Caudate nucleus (tissue), 63 donors: ENCODE measurements at places on chromosomes 6 and 20.

DNA sequence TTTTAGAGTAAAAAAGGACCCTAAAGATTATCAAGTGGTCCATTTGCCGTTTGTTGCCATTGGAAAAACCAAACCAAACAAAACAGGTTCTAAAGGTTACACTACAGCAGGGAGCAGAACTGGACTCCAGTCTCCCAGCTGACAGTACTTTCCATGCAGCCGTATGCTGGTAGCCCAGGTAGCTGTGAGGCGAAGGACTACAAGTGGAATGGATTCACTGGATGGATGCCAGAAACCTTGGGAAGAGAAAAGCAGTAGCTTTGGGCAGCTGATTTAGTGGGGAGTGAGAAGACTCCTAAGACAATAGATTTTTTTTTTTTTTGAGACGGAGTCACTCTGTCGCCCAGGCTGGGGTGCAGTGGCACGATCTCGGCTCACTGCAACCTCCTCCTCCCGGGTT, 88.3 kb downstream of the SASH1 start:
- DNase-seq = no peak

DNA sequence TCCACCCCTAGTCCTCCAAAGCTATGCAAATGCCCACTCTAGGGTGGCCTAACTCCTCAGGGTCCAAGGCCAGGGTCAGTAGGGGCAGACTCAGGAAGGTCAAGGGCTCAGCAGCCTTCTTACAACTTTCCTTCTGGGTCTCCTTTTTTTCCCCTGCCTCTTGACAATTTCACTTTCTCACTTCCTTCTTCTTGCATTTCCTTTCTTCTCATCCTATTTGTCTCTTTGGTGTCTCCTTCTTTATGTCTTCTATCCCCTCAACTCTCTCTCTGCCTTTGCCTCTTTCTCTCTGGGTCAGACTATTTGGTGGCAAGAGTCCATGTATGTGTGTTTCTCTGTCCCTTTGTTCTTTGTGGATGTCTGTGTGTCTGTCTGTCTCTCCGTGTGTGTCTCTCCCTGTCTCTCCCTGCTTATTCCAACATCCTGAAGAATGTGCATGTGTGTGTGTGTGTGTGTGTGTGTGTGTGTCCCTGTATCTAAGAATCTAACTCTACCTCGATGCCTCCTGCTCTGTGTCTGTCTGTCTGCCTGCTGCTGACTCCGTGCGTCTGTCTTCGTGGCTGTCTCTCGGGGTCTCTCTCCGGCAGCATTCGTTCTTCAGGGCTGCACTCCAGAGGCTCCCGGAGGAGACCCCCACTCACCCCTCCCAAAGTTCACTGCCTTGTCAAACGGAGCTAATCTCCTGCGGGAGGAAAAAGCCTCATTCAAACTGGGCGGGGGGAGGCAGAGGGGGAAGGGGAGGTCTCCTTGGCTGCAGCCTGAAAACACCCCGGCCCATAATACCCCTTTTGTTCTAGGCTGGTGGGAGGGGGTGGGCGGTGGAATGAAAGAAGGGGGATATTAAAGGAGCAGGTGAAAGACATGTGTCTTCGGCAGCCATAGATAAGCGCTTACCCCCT, 51.7 kb upstream of the FOXP4 start:
- DNase-seq = no peak

DNA sequence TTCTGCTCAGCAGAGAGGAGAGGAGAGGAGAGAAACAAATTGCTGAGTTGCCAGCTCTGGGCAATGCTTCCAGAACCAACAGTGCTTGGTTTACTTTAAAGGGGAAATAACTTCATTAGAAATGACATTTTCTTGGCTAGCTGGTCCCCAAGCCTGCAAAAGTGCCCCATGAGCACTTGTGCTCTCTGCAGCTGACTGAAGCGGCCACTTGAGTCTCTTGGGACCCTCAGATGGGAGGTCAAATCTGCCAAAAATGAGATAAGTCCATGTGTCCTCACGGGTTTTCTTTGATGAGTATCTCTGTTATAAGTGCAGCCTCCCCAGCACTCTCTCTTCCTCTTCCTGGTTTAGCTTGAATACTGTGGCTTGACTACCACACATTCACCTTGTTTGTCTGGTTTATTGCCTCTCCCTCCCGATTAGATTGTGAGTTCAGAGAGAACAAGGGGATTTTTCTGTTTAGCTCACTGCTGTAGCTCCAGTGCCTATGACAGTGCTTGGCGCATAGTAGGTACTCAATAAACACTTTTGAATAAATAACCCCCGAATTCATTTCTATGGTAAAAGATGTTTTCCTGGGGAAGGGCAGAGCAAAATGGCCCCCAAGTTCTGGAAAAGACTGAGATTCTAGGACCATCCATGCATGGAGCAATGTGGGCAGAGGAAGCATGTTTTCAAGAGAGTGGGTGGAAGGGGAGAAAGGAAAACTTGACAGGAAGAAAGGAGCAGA, 7.0 kb upstream of the RIN2 start:
- DNase-seq = no peak

DNA sequence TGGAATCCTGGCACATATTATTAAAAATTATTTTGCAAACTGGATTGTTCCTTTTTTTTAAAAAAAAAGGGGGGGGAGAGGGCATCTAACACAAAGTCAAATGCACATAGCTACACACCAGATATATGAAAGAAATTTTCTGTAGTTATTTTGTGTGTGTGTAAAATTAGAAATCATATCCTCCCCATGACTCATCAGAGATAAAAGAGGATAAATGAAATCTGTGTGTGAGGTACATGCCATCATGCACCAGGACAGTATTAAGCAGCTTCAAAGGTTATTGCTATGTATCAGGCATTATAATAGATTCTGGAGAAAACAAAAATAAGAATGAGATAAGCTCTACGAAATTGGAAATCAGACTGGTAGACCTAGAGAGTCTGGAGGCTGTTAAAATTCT, 5.2 kb downstream of the BTBD9 start:
- no peak for DNase-seq

DNA sequence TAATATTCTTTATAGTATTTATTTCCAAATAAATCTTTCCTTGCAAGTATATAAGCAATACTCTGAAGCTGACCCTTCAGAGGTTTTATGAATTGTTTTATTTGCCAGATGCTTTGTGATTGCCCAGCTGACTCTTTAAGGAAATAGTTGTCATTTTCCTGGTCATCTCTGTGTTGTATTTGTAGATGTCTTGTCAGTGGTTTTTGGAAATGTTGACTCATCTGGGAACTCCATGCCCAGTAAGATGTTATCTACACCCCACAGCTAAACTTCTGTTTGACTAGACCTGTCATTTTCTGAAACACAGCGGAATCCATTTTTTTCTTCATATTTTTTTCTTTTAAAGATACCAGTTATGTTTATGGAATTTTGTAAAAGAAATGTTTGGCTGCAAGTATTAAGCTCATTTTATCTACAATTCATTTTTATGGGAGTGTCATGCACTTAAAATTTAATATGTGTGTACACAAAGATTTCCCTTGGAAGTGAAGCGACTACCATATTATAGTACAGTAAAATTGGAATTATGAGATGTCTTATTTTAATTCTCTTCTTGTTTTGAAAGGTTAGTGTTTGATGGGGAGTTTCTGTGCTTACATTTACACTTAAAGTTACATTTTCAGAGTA, 491.0 kb downstream of the NKAIN2 start:
- no peak for DNase-seq

DNA sequence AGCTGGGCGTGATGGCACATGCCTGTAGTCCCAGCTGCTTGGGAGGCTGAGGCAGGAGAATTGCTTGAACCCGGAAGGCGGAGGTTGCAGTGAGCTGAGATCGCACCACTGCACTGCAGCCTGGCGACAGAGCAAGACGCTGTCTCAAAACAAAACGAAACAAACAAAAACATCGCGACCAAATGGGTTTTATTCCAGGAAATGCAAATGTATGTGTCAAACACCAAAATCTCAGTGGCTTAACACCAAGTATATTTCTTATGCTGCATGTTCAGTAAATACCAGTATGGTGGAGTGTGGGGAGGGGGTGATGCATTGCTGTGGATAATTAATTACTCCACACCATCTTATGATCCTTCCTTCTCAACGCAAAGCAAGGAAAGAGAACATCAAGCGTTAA, 28.1 kb downstream of the ACTR5 start:
- DNase-seq = no peak

DNA sequence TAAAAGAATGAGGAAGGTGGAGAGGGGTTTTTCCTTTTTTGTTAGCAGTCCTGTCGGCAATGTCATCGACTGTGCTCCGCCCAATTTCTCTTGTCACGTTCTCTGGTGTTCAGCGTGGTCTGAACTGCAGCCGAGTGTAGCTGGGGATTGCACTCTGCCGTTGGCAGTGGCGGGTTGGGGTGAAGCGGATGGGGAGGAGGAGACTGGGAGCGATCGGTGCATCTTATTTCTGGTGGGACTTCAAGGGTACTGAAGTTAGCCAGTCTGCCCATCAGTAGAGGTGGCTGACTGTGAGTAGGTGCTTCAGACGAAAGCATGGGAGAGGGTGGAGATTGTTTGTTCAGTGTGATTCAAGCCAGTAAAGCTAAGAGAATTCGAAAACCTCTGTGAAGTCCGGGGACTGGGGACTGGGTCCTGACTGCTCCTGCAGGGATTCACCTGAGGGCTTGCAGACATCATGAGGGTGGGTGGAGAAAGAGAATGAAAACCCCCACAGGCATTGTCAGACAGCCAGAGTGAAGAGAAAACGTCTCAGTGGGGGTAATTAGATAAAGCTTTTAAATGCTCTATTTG, 5.1 kb downstream of the RREB1 start:
- DNase-seq = no peak

DNA sequence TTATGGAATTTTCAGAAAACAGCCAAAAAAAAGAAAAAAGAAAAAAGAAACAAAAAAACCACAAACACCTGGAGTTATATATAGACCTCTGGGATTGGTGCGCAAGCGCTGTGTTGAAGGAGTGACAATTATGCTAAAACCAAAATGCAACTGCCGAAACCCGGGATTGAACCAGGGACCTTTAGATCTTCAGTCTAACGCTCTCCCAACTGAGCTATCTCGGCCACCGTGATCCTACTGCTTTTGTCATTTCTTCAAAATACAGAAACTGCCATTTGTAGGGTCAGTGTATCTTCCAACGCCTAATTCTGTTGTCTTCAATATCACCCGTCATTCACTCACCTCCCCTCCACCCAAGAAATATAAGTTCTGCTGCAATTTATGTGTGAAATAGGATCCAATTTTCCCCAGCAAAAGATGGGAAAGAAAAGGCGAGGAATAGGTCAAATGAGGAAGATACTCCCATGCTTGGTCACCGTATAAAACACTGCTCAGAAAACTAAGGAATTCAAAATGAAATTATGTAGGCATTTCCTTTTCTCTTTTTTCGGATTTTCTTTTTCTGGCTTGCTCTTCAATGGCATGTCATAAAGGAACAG, 116.0 kb downstream of the TRIM27 start:
- no peak for DNase-seq

- no peak for DNase-seq
Observed at GRCh38 chr6:166236596-166236995, 68.9 kb upstream of the TBXT start.
